ENCODE measurements at places on chromosomes 6 and 20.

DNA sequence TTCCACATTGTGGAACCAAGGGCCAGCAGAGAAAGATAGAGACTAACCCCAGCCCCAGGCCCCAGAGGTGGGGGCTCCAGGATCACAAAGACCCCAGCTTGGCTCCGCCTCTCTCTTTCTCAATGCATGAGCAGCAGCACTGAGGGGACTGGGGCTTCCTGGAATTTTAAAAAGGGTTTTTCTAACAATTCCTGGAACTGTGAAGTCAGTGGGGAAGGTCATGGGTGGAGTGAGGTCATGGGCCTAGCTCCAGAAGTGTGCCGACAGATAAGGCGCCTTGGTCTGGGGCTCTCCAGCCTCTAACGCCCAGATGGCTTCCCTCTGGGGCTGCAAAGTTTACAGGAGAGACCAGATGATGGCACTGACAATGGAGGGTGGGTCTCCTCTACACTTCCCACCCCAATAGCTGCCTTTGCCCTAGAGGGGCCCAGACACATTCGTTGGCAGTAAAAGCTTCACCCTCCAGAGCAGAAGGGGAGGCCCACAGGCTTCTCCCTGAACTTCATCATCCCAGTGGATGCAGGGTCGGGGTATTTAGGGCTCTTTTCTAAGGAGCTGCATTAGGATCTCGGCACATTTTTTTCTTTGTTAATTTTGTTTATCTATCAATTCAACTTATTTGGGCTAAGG lies 46.9 kb upstream of the CD93 start:
- no peak for DNase-seq

DNA sequence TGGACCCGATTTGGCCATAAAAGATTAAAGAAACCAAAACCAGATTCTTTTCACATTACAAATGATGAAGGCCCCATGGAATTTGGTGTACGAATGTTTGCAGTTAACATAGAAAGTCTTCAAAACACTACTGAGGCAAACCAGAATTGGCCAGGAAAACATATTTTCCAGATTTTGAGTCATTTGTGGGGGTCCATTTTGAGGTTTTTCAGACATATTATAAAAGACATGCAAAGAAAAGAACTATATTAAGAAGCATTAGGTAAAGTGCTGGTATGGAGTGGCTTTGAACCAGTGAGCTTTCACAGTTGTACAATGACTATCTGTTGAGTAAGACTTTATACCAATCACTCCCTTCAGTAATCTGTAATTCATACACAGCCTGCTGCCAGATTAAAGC lies 168.9 kb upstream of the COL21A1 start:
- DNase-seq = no peak

DNA sequence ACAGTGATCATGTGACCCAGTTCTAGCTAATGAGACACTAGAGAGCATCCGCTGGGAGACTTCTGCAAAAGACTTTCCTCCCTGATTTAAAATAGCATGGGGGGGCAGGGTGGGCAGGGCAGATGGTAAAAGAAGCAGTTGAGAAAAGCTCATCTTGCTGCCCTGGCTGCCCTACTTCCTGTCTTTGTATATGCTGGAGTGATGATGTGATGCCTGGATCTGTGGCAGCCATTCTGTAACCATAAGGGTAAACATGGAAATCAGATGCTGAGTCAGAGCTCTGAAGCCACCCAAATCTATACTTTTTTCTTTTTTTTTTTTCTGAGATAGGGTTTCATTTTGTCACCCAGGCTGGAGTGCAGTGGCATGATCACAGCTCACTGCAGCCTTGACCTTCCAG lies 25.4 kb downstream of the ZFP64 start:
- DNase-seq = no peak

GRCh38 chr6:85058806-85059205 lies 294.4 kb upstream of the TBX18 start:
- no peak for DNase-seq

DNA sequence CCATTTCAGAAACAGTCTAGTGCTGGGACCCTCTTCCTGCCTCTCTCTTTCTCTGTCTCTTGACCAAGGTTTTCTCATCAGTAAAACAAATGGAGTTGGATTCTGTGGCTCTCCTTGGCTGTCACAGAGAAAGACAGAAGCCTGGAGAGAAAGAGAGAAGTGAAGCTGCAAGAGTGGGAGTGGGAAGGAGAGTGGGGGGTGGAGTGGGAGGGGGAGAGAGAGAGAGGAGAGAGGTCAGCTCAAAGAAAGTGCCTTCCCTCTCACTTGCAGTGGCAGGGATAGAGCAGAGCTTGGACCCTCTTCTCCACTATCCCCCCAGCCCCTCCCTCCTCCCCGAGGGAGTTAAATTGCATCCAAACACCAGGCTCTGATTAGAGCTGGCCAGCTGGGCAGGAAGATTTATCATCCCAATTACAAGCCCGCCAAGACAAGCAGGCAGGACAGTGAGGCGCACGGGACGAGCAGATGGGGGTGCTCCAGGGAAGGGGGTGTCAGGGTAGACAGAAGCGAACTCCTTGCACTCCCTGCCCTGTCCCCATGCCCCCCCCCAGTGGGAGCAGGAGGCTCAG lies 74.3 kb downstream of the CD40 start:
- no peak for DNase-seq

- no peak for DNase-seq
These were observed 19.0 kb downstream of the LRFN2 start for GRCh38 chr6:40568062-40568708.

- DNase-seq = no peak
These were observed 38.2 kb upstream of the LAMP5 start for GRCh38 chr20:9476174-9476573.

GRCh38 chr6:169568314-169569087 lies 133.3 kb downstream of the WDR27 start:
- DNase-seq = no peak

- DNase-seq = no peak
These were observed 283.4 kb downstream of the HAO1 start for GRCh38 chr20:7656687-7657467.

All from tibial nerve (tissue), 4 donors.